Urinary bladder (tissue), 4 donors: ENCODE measurements at places on chromosomes 6 and 20. TPM values are rescaled to one million over a fixed set of nuclear protein-coding genes. Genes with fewer than 3 reads are reported as not detected.
A peak's percentile ranks its signal among the peaks of the same experiment; 100 is the strongest.

DNA sequence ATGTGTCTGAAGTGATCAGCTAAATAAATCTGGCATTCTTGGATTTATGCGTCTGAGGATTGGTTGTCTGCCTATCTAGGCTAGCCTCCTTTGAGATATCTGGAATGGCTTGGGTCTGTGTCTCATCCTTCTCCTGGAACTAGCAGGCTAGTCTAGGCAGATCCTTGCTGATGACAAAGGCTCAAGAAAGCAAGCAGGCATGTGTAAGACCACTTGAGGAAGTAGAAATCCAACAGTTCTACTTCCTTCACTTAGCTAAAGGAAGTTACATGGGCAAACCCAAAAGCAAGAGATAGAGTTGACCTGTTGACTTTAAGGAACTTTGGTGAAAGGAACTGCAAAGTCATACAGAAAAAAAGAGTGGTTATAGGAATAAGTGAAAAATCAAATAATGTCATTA, 672.6 kb downstream of the MAFB start:
- DNase-seq = no peak

GRCh38 chr6:31681135-31681671, 336 bp upstream of the LY6G5C start:
- DNase-seq = no peak

Gene PRICKLE4
- 3.1 TPM for total RNA-seq

DNA sequence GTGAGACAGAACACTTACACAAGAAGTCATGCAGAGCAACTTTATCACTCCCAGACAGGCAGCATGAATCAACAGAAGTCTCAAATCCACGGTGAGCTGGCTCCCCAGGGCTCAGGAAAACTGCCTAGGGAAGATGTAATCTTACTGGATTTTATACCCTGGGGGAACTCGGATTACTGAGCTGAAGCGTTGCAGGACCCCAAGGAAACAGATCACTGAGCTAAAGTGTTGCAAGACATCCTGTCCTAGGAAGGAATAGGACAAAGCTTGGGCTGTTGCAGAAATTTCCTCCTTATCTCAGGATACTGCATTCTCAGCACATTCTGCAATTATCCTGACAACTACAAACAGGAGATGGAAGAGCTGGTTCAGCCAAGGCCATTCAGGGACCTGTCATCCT, 224.8 kb downstream of the TFAP2A start:
- no peak for DNase-seq

DNA sequence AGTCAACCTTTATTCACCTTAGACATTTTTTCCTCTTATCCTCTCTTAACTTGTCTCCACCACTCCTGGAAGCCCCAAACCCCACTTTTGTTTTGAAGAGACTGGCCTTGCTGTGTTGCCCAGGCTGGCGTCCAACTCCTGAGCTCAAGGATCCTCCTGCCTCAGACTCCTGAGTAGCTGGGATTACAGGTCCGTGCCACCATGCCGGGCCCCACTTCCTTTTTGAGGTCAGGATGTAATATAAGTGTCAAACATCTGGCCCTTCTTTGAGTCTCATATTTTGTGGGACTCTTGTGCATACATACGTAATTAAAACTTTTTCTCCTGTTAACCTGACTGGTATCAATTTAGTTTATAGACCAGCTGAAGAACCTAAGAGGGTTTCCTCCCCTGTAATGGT, 1.4 kb upstream of the CDK19 start:
- no peak for DNase-seq

Gene CGAS
- total RNA-seq = 16.0 TPM

DNA sequence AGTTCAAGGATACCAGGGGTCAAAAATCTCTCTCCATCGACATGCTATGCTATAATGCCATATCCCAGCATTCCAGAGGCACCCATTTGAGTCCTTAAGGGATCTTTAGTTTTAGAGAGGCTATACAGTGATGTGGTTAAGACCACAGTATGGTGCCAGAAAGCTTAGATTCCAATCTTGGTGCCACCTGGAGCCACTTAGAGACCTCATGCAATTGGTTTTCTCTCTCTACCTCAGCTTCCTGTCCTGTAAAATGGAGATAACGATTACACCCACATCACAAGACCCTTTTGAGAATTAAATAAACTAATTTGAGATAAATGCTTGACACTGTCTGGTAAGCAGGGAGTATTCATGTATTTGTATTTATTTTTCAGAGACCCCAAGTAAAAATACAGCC, 39.0 kb downstream of the PLAGL1 start:
- DNase-seq = no peak

GRCh38 chr6:36444470-36444869, 1.7 kb downstream of the KCTD20 start:
- no peak for DNase-seq

GRCh38 chr6:16974704-16975359, 127.0 kb upstream of the STMND1 start:
- DNase-seq = no peak

Gene ADGRB3
- total RNA-seq = 29.4 TPM

DNA sequence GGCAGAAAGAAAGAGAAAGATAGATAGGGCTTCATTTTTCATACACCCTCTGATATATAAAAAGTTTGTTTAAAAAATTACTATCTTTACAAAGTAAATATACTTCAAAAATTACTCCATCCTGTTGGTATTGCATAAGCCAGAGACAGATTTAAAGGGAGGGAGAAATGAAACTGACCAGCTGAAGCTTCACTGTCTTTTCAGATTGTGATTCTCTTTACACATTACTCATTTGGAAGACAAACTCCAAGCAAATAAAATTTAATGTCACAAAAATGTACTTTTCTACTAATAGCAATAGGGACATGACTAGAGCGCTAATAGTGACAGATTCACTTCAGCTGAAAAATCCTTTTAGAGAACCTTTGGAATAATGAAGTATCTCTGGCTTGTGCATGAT, 38.6 kb upstream of the MARCKS start:
- no peak for DNase-seq

GRCh38 chr6:42404484-42404883, 47.2 kb downstream of the TRERF1 start:
- DNase-seq = no peak

DNA sequence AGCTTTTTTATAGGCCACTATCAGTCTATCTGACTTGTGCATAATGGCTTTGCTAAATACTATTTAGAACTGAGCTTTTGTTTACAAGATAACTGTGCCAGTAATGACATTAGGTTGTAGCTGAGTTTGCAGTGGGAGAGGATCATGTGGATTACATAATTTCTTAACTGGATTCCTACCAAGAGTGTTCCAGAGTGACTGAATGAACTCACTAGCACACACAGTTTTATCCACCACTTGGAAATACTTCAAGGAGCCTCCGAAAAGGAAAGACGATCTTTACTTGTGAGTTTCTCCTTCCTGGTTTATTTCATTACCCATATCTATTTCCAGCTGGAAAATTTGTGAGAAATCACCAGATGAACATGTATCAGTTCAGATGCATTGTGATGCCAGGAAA, 10.9 kb upstream of the SYNE1 start:
- DNase-seq = peak; percentile 43

Gene CYP24A1
- total RNA-seq = 2.6 TPM

DNA sequence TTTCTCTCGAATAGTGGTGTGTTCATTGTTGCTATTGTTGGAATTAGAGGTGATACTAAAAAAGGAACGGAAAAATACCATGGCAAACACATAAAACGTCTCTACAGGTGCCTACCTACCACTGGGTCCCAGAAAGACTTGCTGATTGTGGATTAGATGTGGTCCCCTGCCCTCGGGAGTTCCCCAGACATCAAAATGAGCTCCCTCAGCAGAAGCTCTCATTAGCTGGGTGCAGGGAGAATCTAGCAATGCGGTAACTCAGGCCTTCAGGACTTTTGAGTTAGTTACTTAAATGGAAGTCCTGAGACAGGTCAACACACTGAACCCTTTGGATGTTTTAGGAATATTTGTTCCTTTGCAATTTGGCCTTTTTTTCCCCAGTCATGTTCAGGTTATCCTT, 6.1 kb downstream of the IRF4 start:
- DNase-seq = no peak

DNA sequence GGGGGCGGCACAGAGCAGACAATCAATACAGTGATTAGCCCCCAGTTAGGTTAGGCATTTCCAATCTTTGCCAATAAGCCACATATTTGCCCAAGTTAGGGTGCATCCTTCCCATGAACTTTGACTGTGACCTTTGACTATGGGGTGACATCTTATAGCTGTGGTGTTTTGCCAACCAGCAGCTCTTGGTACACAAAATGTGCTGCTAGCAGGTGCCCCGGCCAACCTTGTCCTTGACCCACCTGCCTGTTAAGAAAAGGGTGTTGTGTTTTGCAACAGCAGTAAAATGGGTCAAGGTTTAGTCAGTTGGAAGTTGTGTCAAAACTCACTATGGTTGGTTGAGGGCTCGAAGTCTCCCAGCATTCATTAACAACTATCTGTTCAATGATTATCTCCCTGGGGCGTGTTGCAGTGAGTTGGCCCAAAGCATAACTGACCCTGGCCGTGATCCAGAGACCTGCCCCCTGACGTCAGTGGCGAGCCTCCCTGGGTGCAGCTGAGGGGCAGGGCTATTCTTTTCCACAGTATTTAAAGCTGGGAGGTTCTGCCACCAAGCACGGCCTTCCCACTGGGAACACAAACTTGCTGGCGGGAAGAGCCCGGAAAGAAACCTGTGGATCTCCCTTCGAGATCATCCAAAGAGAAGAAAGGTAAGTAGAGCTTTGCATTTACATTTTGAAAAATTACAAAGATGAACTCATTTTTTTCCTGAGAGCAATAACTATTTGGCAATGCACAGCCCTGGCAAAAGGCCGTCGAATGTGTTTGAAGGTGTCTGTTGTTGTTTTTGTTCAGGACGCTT, at the start of gene PCK1:
PCK1 (plus strand) TSS at position 557 of the 802 bp plus-strand sequence. CDS start 302 bp downstream, outside the sequence.
- DNase-seq = no peak

Gene ECT2L
- 0.21 TPM for total RNA-seq

Gene C6orf15
- total RNA-seq = not detected

DNA sequence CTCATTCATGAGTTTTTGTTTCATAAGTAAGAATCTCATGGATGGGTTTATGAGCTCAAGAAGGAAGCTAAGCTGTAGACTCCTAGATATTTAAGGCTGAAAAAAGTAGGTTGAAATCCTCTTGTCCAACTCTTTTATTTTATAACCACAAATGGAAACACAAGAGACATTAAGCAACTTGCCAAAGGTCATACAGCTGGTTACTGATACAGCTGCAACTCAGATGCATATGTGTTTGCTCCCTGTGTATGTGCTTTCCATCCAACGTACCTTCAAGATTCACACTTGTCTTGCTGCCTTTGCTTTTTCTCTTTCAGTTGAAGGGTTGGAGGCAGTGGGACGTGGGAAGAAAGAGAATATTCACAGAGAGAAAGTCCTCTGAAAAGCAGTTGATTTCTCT, 153.5 kb upstream of the STMND1 start:
- DNase-seq = no peak

GRCh38 chr6:159212525-159213280, 43.5 kb downstream of the FNDC1 start:
- no peak for DNase-seq

- no peak for DNase-seq
These were observed 34.5 kb upstream of the TSHZ2 start for GRCh38 chr20:52937591-52938100.

Gene SGK2
- total RNA-seq = 6.2 TPM

GRCh38 chr20:48776306-48776705, 51.5 kb downstream of the PREX1 start:
- DNase-seq = no peak

Gene LGSN
- total RNA-seq = not detected
